Activated naive CD4-positive, alpha-beta T cell treated with anti-CD3 and anti-CD28 coated beads, Interleukin-2, amount 50 U/mL, for 72 hours (primary cell): ENCODE measurements at places on chromosomes 4 and X. TPM values are rescaled to one million over a fixed set of nuclear protein-coding genes. Genes with fewer than 3 reads are reported as not detected.

DNA sequence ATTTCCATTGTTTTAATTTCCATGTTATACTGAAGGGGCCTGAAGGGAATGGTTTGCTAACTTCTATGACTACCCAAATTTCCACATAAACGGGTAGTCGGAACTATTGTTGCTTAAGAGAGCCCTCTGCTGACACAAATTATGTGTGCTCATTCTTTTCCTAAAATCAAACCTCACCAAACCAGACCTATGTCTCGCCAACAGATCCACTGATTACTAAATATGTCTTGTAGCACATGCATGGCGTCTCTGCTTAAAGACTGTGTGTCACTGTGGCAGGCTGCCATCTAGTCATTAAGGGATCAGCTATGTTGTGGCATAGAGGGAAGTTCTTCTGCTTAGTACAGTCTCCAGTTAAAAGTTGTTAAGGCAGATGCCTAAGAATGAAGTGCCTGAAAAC lies 25.1 kb downstream of the PIR start:
- DNase-seq, result no peak

SLC10A4 gene
- total RNA-seq, result not detected

GRCh38 chrX:118724365-118724764 lies 3.0 kb upstream of the IL13RA1 start:
- no peak for DNase-seq

GRCh38 chr4:112060212-112060611 lies 85.0 kb upstream of the FAM241A start:
- no peak for DNase-seq

DNA sequence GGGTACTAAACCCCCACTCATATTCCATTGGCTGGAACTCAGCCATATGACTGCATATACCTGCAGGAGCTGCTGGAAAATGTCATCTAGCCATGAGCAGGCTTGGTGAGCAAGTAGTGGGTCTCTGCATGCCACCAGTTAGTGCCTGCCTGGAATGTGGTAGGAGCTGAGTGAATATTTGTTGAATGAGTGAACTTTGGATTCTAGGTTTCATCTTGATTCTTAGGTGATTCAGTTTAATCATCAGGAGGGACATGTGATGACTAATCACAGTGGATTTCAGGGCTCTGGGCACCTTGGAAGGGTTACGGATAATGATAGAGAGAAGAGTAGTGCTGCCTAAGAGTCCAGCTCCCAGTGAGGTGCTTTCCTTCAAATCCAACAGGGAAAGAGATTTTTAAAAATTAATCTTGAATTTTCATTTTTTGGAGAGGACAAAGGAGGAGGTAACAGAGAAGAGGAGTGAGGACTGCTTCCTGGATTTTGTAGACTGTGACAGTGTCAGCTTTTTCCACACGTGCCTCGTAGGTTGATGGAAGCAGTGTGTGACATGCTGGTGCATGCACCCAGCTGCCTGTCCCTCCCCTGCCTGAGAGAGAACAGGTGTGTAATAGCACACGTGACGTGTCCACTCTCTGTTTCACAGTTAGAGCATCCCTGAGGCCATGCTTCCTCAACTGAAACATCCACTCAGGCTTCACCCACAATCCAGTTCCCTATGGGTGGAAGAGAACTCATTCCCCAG lies 30.4 kb downstream of the NHS start:
- no peak for DNase-seq

GRCh38 chr4:118968813-118969212 lies 80.2 kb downstream of the SYNPO2 start:
- DNase-seq, result no peak

DNA sequence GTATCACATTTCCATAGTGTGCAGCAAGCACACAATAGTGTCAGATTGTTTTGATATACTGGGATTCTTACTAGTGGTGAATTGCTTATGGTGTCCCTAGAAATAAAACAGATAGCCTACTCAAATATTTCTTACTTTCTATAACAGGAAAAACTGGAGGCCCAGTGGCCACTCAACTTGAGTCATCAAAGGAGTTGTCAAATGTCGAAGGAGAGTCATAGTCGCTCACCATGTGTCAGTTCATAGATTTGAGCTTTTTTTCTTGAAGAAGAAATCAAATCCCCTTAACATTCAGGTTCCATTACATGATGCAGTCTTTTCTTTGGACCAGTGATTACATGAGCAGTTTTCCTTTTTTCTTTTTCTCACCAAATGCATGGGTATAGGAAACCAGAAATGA lies 1271.0 kb downstream of the RAPGEF2 start:
- DNase-seq, result no peak

WAS gene
- 88.9 TPM for total RNA-seq

ERCC6L gene
- total RNA-seq, result 12.6 TPM

- no peak for DNase-seq
Observed at GRCh38 chr4:181674315-181674875, 568.8 kb upstream of the TENM3 start.

SCD5 gene
- 1.9 TPM for total RNA-seq

DNA sequence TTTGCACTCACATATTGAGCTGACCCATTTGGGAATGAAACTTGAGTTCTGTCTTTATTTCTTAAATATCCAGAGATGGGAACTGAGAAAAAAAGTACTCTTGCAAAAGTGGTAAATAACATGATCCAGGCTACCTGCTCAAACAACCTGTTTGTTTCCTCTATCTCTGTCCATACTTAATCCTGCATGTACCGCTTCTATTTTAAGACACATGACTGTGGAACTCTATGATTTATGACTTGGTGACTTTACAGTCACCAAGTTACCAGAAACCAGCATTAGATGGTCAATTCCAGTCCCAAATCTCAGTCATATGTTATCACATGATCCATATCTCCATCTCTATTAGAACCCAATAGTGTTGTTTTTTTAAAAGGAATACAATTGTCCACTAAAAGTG lies 606.7 kb downstream of the EPHA5 start:
- no peak for DNase-seq

DNA sequence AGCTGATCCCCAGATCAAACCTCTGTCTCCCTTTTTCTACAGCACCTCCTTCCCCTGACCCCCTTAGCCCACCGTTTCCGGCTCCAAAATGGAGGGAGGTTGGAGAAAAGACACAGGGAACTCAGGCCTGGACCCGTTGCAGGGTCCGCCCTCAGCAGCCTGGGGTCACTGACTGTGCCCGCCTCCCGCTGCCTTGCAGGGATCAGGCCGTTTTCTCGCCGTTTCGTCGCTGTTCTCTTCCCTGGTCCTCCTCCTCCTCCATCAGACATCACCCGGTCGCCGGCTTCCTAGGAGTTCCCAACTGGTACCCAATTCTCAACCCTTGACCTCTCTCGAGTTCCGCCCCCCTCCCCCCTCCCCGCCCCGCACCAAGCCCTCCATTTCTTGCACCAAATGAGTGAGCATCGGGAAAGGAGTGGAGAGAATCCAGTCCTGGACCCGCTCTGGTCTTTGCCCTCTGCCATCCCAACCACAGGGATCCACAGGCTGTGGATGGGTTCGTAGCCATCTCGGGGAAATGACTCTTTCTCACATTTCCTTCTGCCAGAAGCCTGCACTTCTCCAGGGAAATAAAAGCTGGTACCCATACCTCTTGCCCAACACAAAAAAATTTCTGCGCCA lies 493 bp downstream of the TCEAL5 start:
- DNase-seq, result no peak

GRCh38 chrX:129540068-129540653 lies at the start of gene OCRL:
OCRL (plus strand) TSS chrX:129540259; CDS start chrX:129540440, 181 bp downstream.
- peak; percentile 57 for DNase-seq

DNA sequence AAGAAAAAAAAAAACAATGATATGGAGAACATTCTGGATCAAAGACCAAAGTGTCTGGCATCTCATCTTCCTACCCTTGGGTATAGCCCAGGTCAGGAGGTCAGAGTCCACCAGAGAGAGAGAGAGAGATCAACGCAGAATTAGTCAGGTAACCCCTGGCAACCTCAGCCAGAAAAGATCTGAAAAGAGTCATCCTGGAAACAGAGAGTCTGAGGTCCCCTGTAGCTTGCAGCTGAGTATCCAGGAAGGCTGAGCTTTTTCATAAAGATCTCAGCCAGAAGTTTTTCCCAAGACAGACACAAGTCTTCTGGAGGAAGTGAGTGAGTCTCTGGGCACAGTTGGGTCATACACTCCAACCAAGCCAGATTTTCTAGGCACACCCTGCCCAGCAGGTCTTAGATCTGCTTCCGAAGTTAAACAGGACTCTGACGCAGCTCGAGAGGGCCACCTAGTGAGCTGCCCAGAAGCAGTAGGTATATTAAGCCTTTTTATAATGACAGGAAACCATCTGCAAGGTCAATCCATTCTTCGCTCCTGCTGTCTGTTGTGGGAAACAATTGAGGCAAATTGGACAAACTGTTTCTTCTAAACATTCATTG lies 35.7 kb downstream of the ACE2 start:
- peak; percentile 4 for DNase-seq

DNA sequence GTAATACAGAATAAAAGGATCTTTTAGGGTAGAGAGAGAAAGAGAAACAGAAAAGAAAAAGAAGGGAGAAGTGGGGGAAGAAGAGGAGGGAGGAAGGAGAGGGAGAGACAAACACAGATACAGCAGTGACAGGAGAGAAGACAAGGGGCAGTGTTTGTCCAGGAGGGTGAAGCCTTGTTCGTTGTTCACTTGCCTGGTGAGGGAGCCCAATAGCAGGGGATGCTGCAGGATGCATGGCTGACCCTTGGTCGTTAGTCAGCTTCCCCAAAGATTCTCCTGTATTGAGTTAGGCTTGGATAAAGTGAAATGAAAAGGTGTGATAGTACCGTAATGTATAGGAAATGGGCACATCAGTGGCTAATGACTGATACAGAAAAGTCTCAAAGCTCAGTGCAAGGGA lies 403.7 kb downstream of the IL15 start:
- no peak for DNase-seq

DNA sequence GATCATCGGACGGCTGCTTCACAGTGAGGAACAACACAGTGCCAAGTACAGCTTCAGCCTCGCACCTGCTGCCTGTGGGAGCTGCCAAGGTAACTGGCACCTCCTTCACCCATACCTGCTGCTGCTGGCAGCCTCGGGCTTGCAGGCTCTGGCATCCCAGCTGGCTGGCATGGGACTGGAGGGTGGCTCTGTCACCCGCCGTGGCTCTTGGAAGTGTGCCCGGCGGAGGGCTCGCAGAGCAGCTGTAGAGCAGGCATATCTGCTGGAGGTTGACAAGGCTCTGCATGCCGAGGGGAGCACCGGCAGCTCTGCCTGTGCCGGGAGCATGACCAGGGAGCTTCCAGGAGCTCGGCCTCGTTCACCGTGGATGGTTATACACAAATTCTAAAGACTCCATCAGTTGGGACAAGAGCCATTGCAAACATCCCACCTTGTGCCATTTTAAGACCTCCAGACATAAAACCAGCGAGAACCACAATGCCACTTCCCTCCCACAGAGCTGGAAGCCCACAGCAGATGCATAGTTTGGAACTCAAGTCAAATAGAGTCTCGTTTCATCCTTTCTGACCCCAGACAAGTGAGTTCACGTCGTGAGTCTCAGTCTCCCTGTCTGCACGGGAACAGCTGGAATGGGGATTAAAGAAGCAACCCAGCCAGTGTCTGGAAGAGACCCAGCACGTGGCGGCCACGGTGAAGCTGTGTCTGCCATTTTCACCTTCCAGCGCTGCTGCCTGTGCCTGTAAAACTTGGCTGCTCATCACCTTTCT lies 84.3 kb upstream of the PSAPL1 start:
- DNase-seq, result no peak

DNA sequence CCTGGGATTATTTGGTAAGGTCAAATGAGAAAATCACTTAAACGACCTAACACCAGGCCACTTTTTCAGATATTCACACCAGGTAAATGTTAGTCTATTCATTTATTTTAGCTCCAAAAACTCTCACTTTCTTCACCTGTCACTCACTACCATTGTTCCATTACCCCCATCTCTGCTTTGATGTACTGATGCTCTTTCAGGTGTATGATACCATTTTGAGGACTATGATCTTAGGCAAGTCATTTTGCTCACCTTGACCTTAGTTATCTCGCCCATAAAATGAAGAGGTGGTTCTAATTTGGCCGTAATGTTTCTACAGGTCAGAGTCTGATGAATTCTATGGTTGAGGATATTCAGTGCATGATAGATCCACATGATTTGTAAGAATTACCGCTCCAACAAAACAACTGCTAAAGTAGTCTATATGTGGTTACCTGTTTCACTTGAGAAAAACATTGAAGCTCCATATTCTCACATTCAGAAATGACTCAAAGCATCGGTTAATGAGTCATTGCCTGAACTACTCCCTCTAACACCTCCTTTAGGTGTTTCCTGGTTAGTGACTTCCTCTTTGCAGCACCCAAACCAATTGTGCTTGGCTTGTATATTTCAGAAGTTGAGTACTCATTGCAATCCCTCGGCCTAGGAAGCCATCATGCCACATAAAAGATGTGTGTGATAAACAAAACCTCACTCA lies 4.5 kb downstream of the DTHD1 start:
- DNase-seq, result peak; percentile 59

ERVMER34-1 gene
- total RNA-seq, result not detected

DNA sequence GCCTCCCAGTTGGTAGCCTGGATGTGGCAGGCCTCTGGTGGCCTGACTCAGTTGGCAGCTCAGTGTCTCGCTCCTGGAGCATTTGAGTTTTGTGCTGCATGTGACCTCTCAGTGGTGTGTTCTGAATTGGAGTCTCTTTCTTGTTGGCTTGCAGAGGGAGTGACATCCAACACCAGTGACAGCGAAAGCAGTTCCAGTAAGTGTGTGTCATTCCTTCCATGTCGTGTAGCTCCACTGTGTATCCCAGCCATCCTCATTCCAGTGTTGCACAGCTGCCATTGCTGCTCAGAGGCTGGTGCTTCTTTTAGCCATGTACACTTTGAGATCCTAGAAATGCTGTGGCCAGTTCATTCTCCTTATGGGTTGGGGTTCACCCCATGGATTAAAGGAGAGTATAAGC lies 52.4 kb downstream of the DLG3 start:
- DNase-seq, result no peak

DNA sequence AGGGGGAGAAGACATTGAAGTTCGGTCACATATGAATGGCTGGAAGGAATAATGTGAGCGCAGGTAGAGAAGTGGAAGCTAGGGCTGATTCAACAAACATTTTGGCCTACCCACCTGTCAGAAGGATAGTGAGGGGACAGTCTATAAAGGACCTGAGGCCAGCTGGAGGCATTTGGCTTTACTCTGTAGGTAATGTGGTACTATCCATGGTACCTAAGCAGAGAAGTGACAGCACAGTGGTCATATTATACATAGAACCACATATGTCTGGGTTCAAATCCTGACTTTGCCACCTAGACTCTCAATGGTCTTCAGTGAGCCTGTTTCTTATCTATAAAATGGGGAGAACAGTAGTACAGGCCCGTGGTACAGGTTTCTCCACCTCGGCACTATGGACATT lies 257.1 kb downstream of the EVC2 start:
- DNase-seq, result no peak

DNA sequence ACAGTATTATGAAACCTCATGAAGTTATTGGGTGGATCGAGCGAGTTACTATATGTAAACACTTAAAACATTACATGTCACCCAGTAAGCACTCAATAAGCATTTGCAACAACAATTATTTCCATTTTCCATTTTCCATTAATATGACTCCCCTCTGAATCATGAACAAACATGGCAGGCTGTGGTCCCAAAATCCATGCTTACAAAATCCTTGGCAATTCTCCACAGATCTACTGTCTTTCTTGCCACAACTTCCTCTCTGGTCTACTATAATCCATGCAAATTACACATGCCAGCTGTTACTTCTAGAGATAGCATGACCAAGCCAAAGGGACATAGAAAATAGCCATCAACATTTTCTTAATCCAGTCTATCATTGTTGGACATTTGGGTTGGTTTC lies 22.0 kb downstream of the ASB11 start:
- DNase-seq, result no peak

CYLC1 gene
- total RNA-seq, result not detected
